Esophagus mucosa (tissue), 1 donor: ENCODE measurements at places on chromosomes 5 and 9.

GRCh38 chr5:154364771-154365170 lies 81.0 kb upstream of the SAP30L start:
- no peak for ATAC-seq

DNA sequence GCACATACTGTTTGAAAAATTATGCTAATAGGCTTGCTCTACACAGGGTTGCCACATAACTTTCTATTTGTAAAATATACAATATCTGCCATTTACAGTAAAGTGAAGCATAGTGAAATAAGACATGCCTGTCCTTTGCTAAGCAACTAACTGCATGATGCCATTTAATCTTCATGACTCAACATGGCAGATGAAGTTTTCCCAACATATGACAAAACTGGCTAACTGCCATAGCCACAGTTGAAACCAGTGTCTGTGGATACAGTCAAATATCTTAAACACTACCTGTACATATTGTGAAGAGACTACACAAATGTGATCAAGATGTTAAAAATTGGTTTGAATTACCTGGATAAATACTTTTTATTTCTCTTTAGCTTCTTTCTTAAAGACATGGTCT lies 3.1 kb upstream of the DMAC1 start:
- ATAC-seq: no peak

- ATAC-seq: no peak
These were observed 5.9 kb upstream of the FAT2 start for GRCh38 chr5:151596828-151597539.

DNA sequence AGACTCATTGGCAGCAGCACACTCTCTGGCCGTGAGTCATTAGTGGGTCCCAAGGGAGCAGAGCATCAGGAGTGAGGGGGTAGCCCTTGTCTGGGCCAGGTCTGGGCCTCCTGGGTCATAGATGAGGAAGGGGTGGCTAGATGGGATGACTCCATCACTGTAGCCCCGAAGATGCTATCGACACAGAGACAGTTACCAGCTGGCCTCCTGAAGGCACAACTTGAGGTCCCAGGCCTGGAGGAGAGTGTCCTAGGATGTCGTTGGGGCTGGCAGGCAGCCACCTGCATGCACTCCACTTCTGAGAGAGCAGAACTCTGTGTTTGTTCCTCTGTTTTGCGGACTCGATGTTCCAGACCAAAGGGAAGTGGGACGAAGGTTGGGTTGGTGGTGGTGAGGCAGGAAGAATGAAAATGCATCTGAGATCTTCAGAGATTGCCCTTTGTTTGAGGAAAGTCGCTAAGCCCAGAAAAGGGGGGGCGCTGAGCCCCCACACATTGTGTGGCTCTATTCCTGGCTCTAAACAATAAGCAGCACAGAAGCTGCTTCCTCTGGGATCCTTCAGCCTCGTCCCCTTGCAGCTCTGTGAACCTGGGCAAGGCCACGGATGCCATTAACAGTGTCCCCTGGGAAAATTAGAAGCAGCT lies 4.7 kb downstream of the BTNL9 start:
- ATAC-seq: peak; percentile 43

DNA sequence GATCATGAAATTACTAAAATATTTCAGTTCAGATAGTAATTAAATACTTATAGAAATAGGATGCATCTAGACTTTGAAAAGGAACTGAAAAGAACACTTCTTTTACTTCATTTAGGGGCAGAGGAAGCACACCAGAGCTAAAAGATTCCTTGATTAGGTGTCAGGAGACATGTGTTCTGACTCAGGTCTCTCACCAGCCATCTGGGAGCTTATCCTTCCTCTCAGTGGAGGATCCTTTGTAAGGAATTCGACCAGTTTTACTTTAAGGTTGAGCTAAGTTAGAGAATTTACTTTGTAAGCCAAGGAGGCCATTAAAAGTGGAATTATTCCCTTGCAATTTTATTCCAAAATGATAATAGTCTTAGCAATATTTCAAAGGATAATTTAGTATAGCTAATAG lies 16.7 kb downstream of the VCAN start:
- no peak for ATAC-seq

- ATAC-seq: peak; percentile 97
These were observed 17.3 kb upstream of the BICD2 start for GRCh38 chr9:92781899-92782298.

- no peak for ATAC-seq
These were observed 8.5 kb upstream of the SPEF2 start for GRCh38 chr5:35608881-35609779.

DNA sequence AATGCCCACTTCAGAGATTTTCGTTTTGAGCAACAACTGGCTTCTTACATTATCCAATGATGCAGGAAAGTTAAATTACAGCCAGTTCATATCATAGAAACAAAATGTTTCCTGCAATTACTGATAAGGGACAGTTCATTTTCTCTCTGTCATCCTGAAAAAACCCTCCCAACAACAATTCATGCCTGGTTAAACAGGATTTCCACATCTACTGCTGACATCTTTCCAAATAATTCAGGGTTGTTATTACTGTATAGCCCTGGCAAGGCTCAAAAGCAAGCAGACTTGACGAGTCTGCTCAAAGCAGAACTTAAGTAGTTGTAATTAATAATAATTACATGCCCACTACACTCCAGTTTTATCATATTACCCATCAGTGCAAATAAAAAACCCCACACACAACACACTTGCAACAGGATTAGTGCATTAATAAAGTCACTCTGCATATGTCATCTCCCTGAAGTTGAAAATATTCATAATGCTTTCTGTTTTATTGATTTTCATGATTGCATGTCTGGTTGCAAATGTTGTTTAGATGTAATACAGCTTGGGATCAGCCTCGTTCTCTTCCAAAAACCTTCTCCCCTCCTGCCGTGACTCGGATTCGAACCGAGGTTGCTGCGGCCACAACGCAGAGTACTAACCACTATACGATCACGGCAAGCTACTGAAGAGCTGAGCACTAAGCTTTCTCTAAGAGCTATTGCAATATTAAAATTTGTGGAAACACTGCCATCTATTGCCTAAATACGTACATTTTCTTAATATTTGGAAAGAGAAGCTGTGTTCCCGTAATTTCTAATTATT lies 119.6 kb upstream of the NFIB start:
- ATAC-seq: peak; percentile 71

DNA sequence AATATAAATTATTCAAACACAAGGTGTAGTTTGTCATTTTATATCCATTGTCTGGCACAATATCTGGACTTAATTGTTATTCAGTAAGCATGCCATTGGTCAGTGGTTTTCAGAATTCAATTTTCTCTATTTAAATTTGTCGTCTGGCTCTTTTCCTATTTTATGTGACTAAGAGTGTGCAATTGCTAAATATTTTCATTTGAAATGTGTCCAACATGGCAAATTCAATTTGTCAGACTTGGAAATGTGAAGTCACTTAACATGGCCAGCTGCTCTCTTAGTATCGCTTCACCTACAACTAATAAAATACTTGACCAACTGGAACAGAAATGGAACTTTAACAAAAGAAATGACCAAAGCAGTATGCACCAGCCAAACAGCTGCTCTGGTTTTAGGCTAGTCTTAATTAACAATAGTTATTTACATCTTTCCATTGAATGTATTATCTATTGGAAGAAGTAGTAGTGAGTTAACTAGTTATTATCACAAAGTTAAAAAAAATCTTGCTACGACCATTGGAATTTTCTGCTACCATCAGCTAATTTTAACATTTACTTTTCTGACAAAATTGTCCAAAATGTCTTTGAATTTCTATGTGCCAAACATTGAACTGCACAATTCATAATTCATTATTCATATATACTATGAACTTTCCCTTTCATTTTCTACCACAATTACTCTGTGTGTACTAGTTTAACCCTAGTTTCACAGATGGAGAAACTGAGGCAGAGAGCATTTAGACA lies 720.7 kb upstream of the FAM174A start:
- ATAC-seq: no peak

DNA sequence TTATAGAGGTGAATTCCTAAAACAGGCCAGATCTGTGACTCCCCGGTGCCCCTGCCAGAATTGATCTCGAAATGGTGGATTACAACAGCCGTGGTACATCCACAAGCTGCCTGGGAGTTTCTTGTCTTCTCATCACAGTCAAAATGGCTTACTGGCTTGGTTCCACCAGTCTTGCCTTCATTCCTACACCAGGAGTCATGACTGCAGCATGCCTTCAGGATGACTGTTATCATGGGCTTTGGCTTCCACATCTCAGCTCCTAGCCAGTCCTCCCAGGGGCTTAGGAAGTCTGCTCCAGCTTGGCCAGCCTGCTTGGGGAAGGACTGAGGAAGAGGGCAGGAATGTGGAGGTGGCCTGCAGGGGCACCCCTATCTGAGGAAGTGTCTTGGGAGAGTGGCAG lies 132.9 kb upstream of the NR3C1 start:
- peak; percentile 90 for ATAC-seq

DNA sequence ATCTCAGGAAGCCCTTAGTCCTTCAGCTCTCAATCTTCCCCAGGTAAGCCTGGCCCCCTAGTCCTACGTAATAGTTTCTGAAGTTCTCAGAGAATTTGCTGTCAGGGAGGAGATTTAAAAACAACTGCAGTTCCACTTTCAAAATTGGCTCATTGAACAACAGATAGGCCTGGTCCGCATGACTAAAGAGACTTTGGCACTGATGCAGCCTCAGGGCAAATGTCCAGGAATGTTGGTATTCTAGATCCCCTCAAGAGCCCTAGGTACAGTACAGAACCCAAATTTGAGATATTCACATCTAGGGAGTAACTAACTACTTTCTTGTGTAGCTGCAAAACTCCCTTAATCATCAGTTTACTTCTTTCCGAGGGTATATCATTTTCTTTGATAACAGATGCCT lies 162.8 kb downstream of the GABRG2 start:
- no peak for ATAC-seq

DNA sequence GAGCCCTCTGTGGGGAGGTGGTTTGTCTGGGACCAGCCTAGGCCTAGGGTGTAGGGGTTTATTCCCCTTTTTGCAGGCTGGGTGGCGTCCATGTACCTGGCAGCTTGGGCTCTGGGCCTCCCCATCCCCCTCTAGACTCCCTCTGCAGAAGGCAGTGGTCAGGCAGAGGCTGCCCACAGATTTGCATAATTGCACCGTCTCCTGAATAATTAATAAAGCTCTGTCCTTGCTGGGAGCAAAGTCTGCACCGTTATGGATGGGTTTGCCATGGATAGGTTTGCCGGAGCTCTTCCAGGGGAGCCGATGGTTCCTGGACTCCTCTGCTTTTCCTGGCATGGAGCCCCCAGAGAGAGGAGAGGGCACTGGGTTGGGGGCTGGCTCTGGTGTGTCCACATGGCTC lies 60.4 kb downstream of the DAB2IP start:
- no peak for ATAC-seq

GRCh38 chr5:156354571-156354970 lies 27.6 kb downstream of the SGCD start:
- ATAC-seq: no peak

DNA sequence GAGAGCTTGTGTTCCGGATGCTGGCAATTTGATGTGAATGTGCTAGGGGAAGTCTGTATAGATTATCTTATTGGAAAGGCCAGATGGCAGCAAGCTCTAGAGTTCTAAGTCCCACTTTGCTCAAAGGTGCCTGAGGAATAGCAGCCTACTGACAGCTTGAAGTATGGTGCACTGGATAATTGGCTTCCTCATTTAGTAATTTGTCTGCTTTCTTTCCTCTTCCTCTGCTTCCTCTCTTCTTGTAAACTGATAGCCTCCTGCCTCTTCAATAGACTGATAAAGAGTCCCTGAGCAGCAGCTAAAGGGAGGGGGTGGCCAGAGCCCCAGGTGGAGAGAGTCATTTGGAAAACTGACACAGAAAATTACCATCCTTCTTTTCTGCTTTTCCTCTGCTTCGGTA lies 177.3 kb downstream of the FGF1 start:
- ATAC-seq: no peak

- ATAC-seq: no peak
These were observed 256.5 kb downstream of the SEC61B start for GRCh38 chr9:99478469-99479027.

DNA sequence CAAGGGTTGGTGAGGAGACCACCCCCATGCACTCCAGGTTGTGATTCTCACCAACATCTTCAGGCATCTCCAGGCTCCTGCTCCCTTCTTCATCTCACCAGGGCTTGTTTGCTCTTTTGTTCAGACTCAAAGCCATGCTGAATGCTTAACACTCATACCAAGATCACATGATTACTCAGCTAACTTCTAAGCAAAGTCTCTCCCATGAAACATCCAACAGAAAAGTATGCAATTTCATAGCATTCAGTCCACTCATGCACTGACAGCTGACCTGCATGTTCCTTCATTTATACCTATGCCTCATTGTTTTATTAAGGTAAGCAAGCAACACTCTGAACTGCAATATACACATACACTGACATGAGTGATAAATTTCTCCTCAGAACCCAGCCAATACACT lies 69.0 kb downstream of the SHC3 start:
- ATAC-seq: no peak

GRCh38 chr5:88861231-88861630 lies 21.8 kb downstream of the MEF2C start:
- ATAC-seq: peak; percentile 25

DNA sequence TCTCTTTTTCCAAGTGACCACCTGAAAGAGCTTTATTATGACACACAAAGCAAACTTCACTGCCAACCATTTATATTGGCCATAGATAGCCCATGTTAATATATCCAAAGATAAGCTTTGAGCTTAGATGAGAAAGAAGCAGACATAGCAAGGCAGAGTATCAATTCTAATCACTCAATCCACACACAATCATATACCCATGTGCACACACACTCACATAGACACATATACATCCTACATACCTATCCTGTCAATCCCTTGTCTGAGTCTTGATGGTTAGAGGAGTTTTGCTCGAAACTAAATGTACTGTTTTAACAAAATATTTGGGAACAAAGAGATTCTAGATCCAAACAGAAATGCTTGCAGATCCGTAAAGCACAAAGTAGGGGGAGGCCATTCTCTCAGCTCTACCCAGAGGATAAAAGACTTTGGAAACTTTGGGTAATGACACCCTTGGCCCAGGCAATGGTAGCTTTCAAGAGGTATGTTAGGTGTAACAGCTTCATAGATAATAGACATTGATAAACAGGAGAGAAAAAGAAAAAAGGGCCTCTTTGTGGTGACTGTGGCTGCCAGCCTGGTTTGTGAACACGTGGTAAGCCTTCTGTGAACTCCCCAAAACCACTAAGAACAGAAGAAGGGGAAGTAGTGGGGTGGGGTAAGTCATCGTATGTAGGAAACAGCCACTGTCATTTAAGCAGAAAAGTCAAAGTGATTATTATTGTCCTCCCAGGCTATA lies 121.6 kb downstream of the TLR4 start:
- ATAC-seq: no peak

- ATAC-seq: no peak
These were observed 17.0 kb downstream of the BTNL8 start for GRCh38 chr5:180915924-180916323.

- ATAC-seq: peak; percentile 25
These were observed 162.7 kb downstream of the SYK start for GRCh38 chr9:90964101-90965020.

GRCh38 chr5:97074859-97075489 lies 67.4 kb downstream of the LIX1 start:
- ATAC-seq: no peak

GRCh38 chr5:138685193-138685745 lies 68.0 kb upstream of the CTNNA1 start:
- ATAC-seq: peak; percentile 39
